ENCODE measurements at places on chromosomes 12 and 14.

- H3K4me3 ChIP-seq, result no peak overlapping the region
- H3K36me3 ChIP-seq, result no peaks in the 10 kb centered on the region
- peaks cover 3% of the 10 kb centered on the region for H3K27me3 ChIP-seq
- H3K27ac ChIP-seq, result no peak overlapping the region
- no peak for DNase-seq
Observed at GRCh38 chr12:52521175-52521567, 977 bp upstream of the KRT5 start.

DNA sequence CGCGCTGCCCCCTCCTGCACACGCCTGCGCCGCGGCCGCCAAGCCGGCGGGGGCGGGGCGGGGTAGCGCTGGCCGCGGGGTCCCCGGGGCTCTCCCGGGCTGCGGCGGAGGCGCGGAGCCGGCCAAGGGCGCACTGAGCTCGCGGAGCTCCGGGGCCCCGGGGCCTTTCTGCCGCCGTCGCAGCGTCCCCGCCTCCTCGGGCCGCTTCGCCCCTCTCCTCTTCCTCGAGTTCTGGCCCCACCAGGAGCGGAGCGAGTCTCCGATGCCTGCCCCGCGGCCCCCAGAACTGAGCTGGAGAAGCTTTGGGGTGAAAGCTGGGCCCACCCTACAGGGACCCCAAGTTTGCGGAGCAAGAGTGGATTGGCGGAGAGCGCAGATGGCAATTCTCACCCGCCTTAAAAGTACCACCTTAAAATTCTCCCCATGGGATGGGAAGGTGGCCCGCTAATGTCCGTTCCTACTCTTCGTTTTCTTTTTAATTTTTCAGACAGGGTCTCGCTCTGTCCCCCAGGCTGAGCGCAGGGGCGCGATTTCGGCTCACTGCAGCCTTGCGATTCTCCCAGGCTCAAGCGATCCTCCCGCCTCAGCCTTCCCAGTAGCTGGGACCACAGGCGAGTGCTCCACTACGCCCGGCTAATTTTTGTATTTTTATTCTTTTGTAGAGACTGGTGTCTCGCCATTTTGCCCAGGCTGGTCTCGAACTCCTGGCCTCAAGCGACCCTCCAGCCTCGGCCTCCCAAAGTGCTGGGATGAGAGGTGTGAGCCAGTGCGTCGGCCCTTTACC lies 129.6 kb downstream of the NDUFA12 start:
- H3K4me3 ChIP-seq, result peak overlapping the region; percentile 34
- no peak overlapping the region for H3K27ac ChIP-seq
- H3K4me1 ChIP-seq, result no peaks in the 10 kb centered on the region
- H3K36me3 ChIP-seq, result no peaks in the 10 kb centered on the region

- DNase-seq, result no peak
- H3K4me1 ChIP-seq, result no peaks in the 10 kb centered on the region
- H3K4me3 ChIP-seq, result no peak overlapping the region
Observed at GRCh38 chr12:71786829-71787228, 32.2 kb downstream of the RAB21 start.

GRCh38 chr12:63496654-63497053 lies 171.6 kb downstream of the DPY19L2 start:
- no peaks in the 10 kb centered on the region for H3K36me3 ChIP-seq
- no peak overlapping the region for H3K4me3 ChIP-seq
- no peak for DNase-seq
- H3K27me3 ChIP-seq, result no peaks in the 10 kb centered on the region
- H3K4me1 ChIP-seq, result no peaks in the 10 kb centered on the region

- H3K4me1 ChIP-seq, result peaks cover 5% of the 10 kb centered on the region
- peaks cover 53% of the 10 kb centered on the region for H3K27me3 ChIP-seq
- H3K36me3 ChIP-seq, result no peaks in the 10 kb centered on the region
- DNase-seq, result peak; percentile 52
Observed at GRCh38 chr14:23577004-23577681, 1.4 kb downstream of the JPH4 start.

DNA sequence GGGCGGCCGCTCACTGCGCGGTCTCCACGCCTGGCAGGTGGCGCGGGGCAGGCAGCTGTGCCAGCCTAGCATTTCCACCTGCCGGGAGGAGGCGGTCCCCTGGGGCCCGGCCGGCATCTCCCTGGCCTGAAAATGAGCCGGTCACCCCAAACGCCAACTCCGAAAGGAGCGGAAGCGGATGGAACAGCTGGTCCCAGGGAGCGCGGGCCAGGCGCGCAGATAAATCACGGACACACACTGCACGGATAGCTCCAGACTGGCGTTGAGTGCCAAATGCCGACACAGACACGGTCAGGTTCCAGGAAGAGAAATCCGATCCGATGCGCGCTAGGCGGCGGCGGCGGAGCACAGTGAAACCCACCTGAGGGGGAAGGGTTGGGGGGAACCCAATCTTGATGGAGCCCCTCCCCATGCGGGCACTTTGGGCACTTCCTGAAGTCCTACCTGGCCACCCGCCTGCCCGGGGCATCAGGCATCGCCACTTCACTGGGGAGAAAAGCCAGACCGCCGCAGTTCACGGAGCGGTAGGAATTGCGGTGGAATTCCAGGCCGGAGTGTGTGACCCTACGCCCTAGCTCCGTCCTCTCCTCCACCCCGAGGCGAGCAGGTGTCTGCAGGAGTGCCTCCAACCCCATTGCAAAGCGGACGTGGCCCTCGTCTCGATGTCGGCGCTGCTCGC lies 624 bp upstream of the PLEKHD1 start:
- H3K4me1 ChIP-seq, result peaks cover 4% of the 10 kb centered on the region
- H3K4me3 ChIP-seq, result peak overlapping the region; percentile 32
- no peak overlapping the region for H3K27ac ChIP-seq
- peak; percentile 53 for DNase-seq
- no peaks in the 10 kb centered on the region for H3K36me3 ChIP-seq

- DNase-seq, result peak; percentile 48
- H3K4me1 ChIP-seq, result peaks cover 3% of the 10 kb centered on the region
- H3K27me3 ChIP-seq, result no peaks in the 10 kb centered on the region
- H3K36me3 ChIP-seq, result no peaks in the 10 kb centered on the region
Observed at GRCh38 chr12:81992461-81992860, 233.3 kb upstream of the PPFIA2 start.

DNA sequence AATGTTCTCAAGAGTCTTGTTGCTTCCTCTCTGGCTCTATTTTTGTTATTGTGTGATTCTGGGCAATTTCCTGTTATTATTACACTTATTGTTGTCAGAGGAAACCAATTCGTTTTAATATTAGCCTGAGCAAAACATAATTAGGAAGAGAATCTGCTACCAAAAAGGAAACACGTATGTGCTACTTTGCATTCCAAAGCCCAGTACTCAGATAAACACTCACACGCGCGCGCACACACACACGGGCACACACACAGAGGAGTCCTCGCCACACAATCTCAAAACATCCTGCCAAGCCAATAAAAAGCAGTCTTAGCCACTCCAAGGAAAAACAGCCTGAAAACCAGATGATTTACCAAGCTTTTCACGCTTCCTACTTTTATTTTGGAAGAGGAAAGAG lies 400.7 kb downstream of the NUAK1 start:
- no peak overlapping the region for H3K4me3 ChIP-seq
- no peak overlapping the region for H3K27ac ChIP-seq
- H3K4me1 ChIP-seq, result no peaks in the 10 kb centered on the region
- no peak for DNase-seq

DNA sequence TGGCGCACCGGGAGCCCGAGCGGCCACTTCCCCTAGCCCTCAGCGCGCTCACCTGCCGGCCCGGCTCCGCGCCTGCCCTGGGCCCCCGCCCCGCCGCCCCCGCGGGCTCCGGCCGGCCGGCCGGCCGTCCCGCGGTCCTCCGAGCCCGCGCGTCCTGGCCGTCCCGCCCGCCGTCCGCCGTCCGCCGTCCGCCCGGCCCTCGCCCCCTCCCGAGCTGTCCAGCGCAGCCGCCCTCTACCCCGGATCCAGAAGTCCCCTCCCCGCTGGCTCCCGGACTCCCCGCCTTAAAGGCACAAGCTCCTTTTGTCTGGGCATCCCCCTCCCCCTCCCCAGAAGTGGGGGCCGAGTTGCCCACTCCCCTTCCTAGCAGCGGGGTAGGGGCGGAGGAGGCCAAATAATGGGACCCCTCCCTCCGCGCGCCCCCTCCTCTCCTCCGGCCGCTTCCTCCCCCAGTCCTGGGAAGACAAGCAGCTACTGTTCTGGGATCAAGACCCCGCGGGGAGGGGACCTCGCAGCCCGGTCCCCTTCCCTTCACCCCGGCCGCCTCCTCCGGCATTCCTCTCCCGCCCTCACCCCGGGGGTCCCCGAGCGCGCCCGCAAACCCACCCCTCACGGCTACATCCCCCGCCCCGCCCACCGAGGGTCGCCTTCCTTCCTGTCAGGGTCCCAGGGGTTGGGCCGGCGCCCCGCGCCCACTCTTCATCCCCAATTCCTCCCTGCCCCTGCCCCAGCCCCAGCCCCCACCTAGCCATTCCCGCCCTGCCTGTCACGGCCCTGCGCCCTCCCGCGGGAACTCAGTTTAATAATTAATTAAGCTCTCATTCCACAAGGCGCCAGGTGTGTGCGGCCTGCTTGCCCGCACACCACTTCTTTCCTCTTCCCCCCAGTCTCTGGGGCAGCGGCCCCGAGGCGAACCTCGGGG lies at the start of gene ADCY6:
ADCY6 (minus strand) TSS at position 236 of the 922 bp plus-strand sequence. CDS start 5,655 bp downstream, outside the sequence.
- no peaks in the 10 kb centered on the region for H3K27me3 ChIP-seq
- H3K4me1 ChIP-seq, result peaks cover 18% of the 10 kb centered on the region
- no peaks in the 10 kb centered on the region for H3K36me3 ChIP-seq
- H3K27ac ChIP-seq, result peak within 1 kb of the TSS; percentile 75

DNA sequence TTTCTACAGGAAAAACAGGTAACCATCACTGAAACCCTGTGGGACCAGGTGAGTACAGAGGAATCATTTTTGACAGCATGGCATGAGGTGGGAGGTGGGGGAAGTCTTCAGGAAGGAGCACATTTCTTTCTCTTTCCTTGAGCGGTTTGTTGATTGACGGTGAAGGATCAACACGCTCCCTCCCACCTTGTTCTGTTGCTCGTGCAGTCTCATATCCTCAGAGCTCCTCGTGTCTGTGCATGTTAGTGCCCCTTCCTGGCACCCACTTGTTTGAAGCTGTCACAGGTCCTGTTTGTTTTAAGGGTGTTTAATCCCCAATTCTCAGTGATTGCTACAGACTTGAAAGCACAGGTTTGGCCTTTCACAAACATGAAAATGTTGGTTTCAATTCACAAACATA lies 4.4 kb downstream of the C12orf54 start:
- H3K4me3 ChIP-seq, result no peak overlapping the region
- DNase-seq, result no peak
- no peak overlapping the region for H3K27ac ChIP-seq
- H3K36me3 ChIP-seq, result no peaks in the 10 kb centered on the region
- no peaks in the 10 kb centered on the region for H3K4me1 ChIP-seq
- H3K27me3 ChIP-seq, result no peaks in the 10 kb centered on the region

DNA sequence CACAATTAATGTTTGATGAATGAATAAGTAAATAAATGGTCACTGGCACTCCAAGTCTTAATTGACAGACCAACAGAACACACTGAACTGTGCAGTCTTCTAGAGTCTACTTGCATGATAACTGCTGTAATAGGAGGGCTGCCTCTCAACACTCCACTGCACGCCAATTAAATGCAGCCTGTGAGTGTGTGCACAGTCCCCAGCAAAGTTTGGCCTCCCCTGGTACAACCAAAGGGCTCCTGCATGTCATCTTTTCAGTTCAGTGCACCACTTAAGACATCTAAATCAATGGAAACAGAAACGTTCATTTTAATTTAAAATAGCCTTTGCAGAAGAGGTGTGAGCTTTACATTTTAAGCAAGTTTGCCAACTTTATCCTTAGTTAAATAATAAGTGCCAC lies 121.7 kb upstream of the USP15 start:
- H3K27me3 ChIP-seq, result no peaks in the 10 kb centered on the region
- H3K36me3 ChIP-seq, result no peaks in the 10 kb centered on the region
- H3K4me3 ChIP-seq, result no peak overlapping the region

- H3K27me3 ChIP-seq, result no peaks in the 10 kb centered on the region
- H3K4me3 ChIP-seq, result no peak overlapping the region
- DNase-seq, result no peak
- no peaks in the 10 kb centered on the region for H3K36me3 ChIP-seq
- H3K27ac ChIP-seq, result no peak overlapping the region
- H3K4me1 ChIP-seq, result peaks cover 3% of the 10 kb centered on the region
Observed at GRCh38 chr14:96080571-96080970, 41.4 kb downstream of the C14orf132 start.

GRCh38 chr12:49552014-49552413 lies 13.2 kb downstream of the KCNH3 start:
- peaks cover 55% of the 10 kb centered on the region for H3K27me3 ChIP-seq
- H3K36me3 ChIP-seq, result no peaks in the 10 kb centered on the region
- no peak overlapping the region for H3K4me3 ChIP-seq
- no peak for DNase-seq

GRCh38 chr12:76692846-76693245 lies 71.1 kb upstream of the ZDHHC17 start:
- no peak overlapping the region for H3K27ac ChIP-seq
- peaks cover 5% of the 10 kb centered on the region for H3K4me1 ChIP-seq
- no peaks in the 10 kb centered on the region for H3K36me3 ChIP-seq
- H3K4me3 ChIP-seq, result no peak overlapping the region

- no peaks in the 10 kb centered on the region for H3K36me3 ChIP-seq
- H3K4me1 ChIP-seq, result peaks cover 12% of the 10 kb centered on the region
- no peak overlapping the region for H3K27ac ChIP-seq
- peak; percentile 81 for DNase-seq
- H3K4me3 ChIP-seq, result no peak overlapping the region
Observed at GRCh38 chr12:76024942-76025600, 6.5 kb downstream of the PHLDA1 start.
